Endothelial cell of coronary artery (primary cell): ENCODE measurements at places on chromosomes 11 and 22. TPM values are rescaled to one million over a fixed set of nuclear protein-coding genes. Genes with fewer than 3 reads are reported as not detected.

Gene LUZP2
- 0.56 TPM in 1 of 2 replicates, not detected in the other for total RNA-seq

Gene ZNF280B
- 0.36 and 0.56 TPM in 2 replicates for total RNA-seq

Gene C22orf31
- total RNA-seq, result not detected in 2 replicates

Gene ISX
- not detected in 2 replicates for total RNA-seq

Gene CREBZF
- 23.8 and 37.8 TPM in 2 replicates for total RNA-seq

Gene P2RY2
- 4.0 and 5.9 TPM in 2 replicates for total RNA-seq

Gene INPPL1
- total RNA-seq, result 46.6 and 78.5 TPM in 2 replicates

Gene C11orf97
- not detected in 2 replicates for total RNA-seq

Gene CYB5R2
- total RNA-seq, result 0.90 and 1.0 TPM in 2 replicates

Gene VWA5A
- total RNA-seq, result 6.1 and 8.3 TPM in 2 replicates

Gene MMP1
- 4.3 and 664 TPM in 2 replicates for total RNA-seq

Gene OR8A1
- not detected in 2 replicates for total RNA-seq

Gene PITPNM1
- 11.2 and 24.2 TPM in 2 replicates for total RNA-seq

Gene GRK3
- total RNA-seq, result 0.81 and 1.1 TPM in 2 replicates

Gene RHBDD3
- total RNA-seq, result 14.5 and 14.7 TPM in 2 replicates

Gene LRRC32
- total RNA-seq, result 20.5 and 78.2 TPM in 2 replicates

Gene TCN1
- not detected in 2 replicates for total RNA-seq
